ENCODE measurements at places on chromosomes 13 and 19. TPM values are rescaled to one million over a fixed set of nuclear protein-coding genes. Genes with fewer than 3 reads are reported as not detected.

The CEACAM3 gene
- not detected for total RNA-seq

The PROSER3 gene
- total RNA-seq: 1.3 TPM

The IQCN gene
- 0.13 TPM for total RNA-seq

The PLVAP gene
- 21.2 TPM for total RNA-seq

The RNF17 gene
- total RNA-seq: not detected

The ZIC5 gene
- under 0.01 TPM for total RNA-seq

The N4BP2L1 gene
- total RNA-seq: 10.4 TPM

The B3GNT8 gene
- total RNA-seq: 2.9 TPM

The LAIR1 gene
- total RNA-seq: not detected

The ATCAY gene
- total RNA-seq: under 0.01 TPM

The CACNG6 gene
- 0.38 TPM for total RNA-seq

The TJP3 gene
- total RNA-seq: under 0.01 TPM
